ENCODE measurements at places on chromosomes 4 and X. TPM values are rescaled to one million over a fixed set of nuclear protein-coding genes. Genes with fewer than 3 reads are reported as not detected.

COL4A6 gene
- 20.7 TPM for total RNA-seq

FATE1 gene
- total RNA-seq: not detected

NMU gene
- total RNA-seq: 39.2 TPM

DNA sequence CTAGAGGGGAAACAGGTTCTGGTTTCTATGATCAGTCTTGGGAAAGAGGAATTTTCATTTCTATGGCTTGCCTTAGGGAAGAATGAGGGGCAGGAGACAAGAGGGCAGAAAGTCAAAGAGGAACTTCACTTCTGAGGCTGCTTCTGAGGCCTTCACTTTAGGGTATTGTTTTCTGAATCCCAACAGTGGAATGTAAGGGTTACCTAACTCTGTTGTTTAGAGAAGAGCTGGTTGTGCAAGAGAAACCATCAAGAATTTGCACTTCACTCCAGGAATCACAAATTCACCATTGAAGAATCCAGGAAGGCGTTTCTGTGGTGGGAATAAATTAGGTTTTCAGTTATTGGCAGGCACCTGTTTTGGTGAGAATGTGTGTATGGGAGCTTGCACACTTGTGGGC, 126.7 kb upstream of the AMOT start:
- no peak for DNase-seq

TMEM164 gene
- total RNA-seq: 71.2 TPM

CLDN22 gene
- not detected for total RNA-seq

DNA sequence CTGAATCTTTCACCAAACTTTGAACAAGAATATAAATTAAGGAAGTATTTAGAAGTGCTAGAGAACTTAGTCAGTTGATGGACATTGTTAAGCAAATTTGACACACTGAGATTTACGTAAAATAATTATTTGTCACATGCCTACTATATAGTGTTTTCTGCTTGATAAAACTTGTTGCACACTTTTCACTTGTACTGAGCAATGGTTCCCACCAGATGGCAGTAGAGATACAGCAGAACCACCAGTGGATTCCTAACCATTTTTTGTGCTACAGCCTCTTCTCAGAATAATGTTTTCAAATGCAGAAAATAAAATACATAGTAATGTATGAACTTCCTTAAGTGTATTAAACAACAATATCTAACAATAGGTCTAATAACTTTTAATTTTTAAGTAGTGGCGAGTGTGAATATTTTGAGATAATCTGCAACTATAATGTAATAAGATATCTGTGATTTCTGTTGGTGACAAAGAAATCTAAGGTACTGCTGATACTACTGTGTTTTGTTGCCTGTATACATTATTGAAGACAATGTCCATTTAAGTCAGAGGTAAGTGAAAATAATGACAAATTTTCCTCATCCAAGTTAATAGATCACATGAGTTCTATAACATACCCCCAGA, 81.2 kb downstream of the APOOL start:
- no peak for DNase-seq

G6PD gene
- total RNA-seq: 60.4 TPM

DNA sequence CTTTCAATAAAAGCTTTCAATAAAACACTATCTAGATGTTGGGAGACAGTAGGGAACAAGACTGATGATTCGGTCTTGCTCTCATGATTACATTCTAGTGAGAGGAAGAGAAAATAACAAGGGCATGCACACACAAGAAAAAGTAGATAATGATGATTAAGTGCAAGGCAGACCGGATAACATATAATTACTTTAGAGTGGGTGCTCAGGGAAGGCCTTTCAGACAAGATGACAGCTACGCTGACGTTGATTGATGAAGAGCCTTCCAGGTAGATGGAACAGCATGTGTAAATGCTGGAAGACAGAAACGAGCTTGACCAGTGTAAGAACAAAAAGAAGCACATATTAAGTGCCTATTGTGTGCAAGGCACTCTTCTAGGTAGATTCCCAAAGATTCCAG, 43.4 kb downstream of the TXK start:
- DNase-seq: no peak

DNA sequence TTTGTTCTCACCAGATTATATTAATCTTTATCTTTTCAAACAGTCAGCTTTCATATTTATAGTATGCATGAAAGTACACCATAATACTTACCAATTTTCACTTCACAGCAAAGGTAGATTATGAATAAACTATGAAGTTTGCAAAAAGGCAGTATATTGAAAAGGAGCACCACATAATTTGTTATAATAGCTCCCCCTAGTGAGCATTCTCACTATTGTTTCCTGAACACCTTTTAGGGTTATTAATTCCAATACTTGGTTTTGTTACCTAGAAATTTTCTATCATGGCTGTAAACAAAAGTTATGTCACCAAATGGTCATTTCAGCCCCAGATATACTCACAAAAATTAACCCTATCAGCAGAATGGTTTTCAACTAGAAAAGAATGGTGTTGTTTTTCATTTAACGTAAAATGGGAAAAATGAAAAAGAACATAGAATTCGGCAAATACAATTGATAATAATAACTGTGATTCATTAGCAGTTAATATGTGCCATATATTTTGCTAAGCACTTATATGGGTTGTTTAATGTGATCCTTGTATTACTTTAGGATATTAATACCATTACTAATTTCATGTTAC, 30.2 kb upstream of the NKX6-1 start:
- DNase-seq: no peak

DNA sequence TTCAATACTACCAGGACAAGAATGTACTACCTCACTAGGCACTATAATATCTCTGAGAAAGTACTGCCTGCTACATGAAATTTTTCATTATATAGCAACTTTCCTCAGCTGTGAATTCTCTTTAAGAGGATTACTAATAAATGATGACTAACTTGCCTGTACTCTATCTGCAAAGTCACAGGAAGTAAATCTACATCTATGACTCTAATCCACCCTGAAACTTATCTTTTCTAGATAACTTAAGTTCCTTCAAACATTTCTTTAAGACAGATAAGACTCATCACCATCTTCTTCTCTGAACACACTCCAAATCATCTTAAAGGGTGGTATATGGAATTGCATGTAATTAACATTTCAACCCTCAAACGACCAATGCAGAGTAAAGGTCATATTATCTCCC, 28.8 kb downstream of the RPS6KA3 start:
- DNase-seq: no peak

BEND2 gene
- not detected for total RNA-seq

DNA sequence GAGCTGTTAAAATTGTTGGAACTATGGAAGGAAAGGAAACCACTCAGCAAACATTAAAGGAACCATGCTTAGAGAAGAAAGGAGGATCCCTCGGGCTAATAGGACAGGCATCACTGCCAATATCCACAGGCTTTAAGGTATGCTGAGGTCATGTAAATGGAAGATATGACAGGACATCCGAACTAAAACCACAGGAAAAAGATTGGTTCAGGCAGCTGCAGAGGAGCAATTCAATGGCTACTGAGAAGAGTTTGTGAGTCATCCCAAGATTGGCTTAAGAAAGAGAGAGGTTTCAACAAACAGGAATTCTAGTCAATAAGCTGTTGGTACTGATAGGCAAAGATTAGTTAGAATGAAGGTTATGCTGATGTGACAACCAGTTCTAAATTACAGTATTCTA, 106.4 kb upstream of the FAM241A start:
- no peak for DNase-seq

GRCh38 chr4:77026322-77026704, 49.5 kb downstream of the CCNI start:
- no peak for DNase-seq

DNA sequence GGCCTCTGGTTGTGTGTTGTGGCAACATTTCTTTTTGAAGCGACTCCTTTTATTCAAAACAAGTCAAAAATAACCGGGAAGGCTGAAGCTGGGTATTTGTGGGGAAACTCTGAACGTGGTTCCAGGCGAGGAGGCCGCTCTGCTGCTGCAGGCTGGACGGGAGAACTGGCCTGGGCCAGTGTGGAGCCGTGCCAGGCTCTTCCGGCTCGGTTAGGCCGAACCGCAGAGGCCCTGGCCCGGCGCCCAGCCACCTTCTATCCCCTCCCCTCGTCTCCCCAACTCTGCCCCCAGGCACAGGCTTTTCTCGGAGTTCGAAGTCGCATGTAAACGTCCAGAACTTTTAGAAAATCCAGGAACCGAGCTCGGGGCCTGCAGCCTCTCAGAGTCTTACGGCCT, 2.4 kb upstream of the BCOR start:
- no peak for DNase-seq

ETDC gene
- not detected for total RNA-seq

HS3ST1 gene
- total RNA-seq: 2.2 TPM

- DNase-seq: no peak
Measured at GRCh38 chr4:110854021-110854678, 231.3 kb upstream of the PITX2 start.

FAM47E gene
- 0.30 TPM for total RNA-seq

SH3D19 gene
- 54.4 TPM for total RNA-seq

- DNase-seq: no peak
Measured at GRCh38 chr4:166277401-166277800, 404.4 kb downstream of the TLL1 start.

SOX3 gene
- total RNA-seq: not detected

DNA sequence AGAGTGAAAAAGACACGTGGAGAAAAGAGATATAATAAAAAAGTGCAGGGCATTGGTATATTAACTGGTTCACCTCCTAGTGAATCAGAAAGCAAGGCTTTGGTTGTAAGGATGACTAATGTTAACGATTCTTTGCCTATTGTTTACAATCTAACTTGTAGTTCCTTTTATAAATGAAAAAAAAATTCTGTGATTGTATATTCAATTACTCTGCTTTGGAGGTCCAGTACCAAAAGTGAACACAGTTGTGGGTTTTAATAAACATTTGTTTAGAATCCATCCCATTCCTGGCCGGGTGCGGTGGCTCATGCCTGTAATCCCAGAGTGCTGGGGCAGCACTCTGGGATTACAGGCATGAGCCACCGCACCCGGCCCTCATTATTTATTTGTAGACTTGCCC, 36.9 kb upstream of the PRSS12 start:
- DNase-seq: no peak

GRCh38 chr4:576991-577498, 950 bp upstream of the TMEM271 start:
- no peak for DNase-seq

GRCh38 chrX:148815218-148815961, 315.0 kb downstream of the AFF2 start:
- no peak for DNase-seq

DNA sequence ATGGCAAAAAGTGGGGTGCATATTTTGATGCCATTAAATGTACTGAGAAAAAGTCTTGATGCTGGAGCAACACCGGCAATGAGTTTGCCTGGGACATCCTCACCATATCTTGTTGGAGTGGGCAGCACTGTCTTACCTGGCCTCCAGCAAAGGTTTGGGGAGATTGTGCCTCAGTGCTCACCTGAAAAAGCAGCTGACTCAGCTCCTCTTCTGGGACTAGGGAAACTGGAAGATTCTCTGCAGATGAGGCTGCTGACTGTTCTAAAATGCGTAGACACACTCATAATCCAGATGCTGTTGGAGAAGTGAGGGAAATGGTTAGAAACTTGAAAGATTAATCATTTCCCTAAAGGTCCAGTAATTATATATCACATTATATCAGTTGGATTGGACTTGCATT, 593.7 kb upstream of the HS3ST1 start:
- DNase-seq: no peak

- DNase-seq: peak; percentile 71
Measured at GRCh38 chrX:30302956-30303355, 6.2 kb downstream of the NR0B1 start.

NUDT11 gene
- total RNA-seq: 0.93 TPM

- no peak for DNase-seq
Measured at GRCh38 chrX:120536061-120536460, 24.7 kb downstream of the CUL4B start.

All from suprapubic skin (tissue), 4 donors.